ENCODE measurements at places on chromosomes 13 and 19.

DNA sequence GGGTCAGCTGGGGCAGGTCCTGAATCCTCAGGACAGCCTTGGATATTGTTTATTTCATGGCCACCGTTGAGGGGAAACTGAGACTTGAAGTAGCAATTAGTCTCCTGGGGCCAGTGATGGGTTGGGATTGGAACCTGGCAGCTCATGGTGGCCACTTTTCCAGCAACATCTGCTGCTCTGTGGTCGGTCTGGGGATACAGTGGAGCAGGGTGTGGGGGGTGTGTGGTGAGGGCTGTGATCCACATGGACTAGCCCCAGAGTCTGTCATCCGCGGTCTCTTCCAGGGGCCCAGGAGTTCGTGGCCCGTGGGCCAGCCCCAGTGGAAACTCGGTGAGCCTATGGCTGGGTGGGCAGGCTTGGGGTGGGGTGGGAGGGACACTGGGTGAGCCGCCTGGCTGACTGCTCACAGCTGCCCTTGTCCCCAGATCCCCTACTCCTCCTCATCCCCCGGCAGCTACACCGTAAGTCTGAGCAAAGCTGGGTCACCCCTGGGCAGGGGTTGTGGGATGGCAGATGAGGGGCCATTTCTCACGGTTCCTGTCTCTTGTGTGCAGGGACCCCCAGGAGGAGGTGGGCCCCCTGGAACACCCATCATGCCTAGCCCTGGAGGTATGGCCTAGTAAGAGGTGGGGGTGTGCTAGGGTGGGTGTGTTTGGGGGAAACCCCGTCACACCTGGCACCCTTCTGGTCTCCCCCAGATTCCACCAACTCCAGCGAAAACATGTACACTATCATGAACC is 5.5 kb downstream of the ISYNA1 start:
- no peak for DNase-seq

- DNase-seq = no peak
Measured at GRCh38 chr13:77994166-77994565, 75.5 kb upstream of the EDNRB start.

DNA sequence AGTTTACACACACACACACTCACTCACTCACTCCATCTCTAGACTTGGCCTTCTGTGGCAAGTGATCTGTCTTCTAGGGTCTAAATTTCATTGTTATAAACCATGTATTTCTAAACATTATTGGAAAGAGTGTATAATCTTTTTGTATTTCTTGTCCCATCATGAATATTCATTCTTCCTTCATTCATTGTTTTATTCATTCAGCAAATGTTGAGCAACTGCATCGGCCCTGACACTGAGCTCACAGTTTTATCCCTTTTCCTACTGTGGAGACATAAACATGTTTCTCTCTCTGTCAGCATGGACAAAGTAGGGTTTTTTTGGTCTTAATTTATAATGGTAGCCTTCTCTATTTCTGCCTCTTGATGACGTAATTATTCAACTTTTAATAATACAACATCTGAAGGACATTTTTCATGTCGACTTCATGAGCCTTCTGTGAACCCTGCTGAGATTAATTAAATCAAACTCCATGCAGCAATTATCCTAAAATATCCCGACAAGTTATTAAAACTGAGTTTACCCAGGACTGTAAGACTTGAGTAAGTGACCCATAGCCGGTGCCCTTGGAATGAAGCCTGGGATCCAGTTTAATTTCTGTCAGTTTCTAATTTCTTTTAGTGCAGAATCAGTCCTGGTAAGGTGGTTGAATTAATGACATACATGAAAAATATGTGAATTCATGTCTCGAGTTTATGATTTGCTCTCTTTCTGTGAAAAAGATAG is 7.3 kb downstream of the SPATA13 start:
- DNase-seq = no peak

- DNase-seq = no peak
Measured at GRCh38 chr19:36093687-36094086, 17.3 kb upstream of the OVOL3 start.

DNA sequence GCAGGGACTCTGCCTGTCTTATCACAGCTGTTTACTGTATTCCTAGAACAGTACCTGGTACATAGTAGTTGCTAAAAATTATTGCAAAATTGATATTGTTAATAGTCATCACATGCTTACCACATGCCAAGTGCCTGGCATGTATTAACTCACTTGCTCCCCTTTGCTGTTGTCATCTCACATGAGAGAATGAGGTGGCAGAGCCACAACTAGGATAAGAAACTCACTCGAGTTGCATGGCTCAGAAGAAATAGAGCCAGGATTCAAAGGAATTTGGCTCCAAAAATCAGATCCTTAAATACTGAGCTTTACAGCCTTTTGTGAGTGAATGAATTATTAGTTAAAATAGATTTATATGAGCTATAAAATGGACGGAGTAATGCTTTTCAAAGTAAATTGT is 42.6 kb downstream of the B3GLCT start:
- no peak for DNase-seq

- no peak for DNase-seq
Measured at GRCh38 chr13:77494226-77494625, 41.3 kb upstream of the SCEL start.

- DNase-seq = peak; percentile 80
Measured at GRCh38 chr19:12721656-12722565, 1.8 kb downstream of the TNPO2 start.

DNA sequence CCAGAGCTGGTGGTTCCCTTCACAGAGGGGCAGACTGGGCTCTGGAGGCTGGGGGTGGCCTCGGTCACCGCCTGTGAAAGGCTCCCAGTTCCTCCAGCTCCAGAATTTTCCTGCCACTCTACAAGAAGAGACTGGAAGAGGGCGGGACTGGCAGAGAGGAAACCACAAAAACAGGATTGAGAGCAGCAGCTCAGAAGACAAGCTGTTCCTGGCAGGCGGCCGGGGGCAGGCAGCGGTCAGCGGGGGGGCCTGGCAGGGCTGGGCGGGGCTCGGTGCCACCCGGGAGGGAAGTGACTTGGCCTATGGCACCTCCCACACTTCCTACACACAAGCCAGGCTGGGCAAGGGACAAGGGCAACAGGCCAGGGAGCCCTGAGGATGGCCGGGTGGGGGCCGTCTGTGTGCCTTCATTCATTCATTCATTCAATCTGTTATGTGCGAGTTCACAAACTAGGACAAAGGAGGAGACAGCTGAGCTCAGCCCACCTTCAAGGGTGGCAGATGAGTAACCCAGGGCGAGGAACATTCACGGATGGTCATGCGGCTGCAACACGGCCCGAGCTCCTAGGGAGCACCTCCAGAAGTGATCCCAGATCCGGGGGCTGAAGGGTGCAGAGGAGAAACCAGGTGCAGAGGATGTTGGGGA is 16.9 kb upstream of the BTBD2 start:
- peak; percentile 80 for DNase-seq

GRCh38 chr13:71672512-71672911 is 194.5 kb downstream of the DACH1 start:
- peak; percentile 42 for DNase-seq

- DNase-seq = no peak
Measured at GRCh38 chr13:39836038-39836437, 180.6 kb downstream of the COG6 start.

- DNase-seq = no peak
Measured at GRCh38 chr19:33630880-33631608, 9.3 kb downstream of the CHST8 start.

DNA sequence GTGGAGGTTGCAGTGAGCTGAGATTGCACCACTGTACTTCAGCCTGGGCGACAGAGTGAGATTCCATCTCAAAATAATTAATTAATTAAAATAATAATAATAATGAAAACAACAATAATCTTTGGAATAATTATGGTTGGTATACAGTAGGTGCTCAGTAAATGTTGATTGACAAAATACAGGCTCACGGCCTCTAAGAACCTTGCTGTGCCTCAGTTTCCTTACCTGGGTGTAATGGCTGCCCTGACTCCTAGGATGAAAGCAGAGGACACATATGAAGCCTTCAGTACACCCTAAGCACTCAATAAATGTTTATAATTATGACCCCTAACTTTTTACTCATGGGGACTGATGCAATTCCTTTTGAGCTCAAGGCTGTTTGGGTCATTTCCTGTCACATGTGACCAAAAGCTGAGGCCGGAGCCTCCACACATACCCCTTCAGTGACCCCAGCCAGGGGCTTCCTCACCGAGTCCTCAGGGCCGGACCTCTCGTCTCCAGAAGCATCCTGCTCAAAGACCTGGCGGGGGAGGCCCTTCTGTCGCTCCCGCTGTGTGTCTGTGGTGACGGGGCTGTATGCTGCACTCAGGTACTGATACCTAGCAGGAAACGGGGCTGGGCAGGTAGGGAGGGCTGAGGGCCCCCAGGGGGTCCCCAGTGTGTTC is 10.5 kb downstream of the DOCK6 start:
- no peak for DNase-seq
